Panc1 (cell line): ENCODE measurements at places on chromosomes 3 and 15. TPM values are rescaled to one million over a fixed set of nuclear protein-coding genes. Genes with fewer than 3 reads are reported as not detected.

DNA sequence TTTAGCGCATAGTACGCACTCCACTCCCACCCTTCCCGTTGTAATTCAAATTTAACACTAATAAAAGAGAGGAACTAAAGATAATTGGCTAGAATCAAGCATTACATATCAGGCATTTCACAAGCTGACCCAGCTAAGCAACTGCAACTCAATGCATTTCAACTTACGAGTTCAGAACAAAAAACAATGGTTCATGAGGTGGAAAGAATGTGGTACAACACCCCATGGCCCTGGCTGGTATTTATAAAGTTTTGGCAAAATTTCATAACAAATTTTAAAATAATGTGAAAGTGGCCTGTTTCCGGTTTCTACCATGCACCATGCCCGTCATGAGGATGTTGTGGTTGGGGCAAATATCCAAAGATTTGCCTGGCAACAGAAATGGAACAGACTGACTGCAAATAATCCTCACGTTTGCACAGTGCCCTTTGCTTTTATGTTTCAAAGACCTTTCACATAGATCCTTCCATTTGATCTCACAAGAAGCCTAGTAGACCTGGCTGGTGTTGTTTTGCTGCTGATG lies 455.3 kb upstream of the NR2F2 start:
- no peaks in the 10 kb centered on the region for H3K27me3 ChIP-seq
- no peaks in the 10 kb centered on the region for H3K36me3 ChIP-seq
- H3K4me3 ChIP-seq = no peak overlapping the region
- no peak overlapping the region for H3K27ac ChIP-seq
- no peaks in the 10 kb centered on the region for H3K4me1 ChIP-seq
- DNase-seq = no peak

The HYAL3 gene
- total RNA-seq = 3.9 TPM

GRCh38 chr3:126287536-126288241 lies 69.5 kb downstream of the KLF15 start:
- peaks cover 12% of the 10 kb centered on the region; the same call in 1 of the 2 replicates for H3K4me1 ChIP-seq
- H3K4me3 ChIP-seq = peak overlapping the region; percentile 32
- H3K27ac ChIP-seq = no peak overlapping the region
- no peak for DNase-seq
- H3K36me3 ChIP-seq = no peaks in the 10 kb centered on the region
- H3K27me3 ChIP-seq = peaks cover 11% of the 10 kb centered on the region

The SERINC4 gene
- not detected for total RNA-seq

DNA sequence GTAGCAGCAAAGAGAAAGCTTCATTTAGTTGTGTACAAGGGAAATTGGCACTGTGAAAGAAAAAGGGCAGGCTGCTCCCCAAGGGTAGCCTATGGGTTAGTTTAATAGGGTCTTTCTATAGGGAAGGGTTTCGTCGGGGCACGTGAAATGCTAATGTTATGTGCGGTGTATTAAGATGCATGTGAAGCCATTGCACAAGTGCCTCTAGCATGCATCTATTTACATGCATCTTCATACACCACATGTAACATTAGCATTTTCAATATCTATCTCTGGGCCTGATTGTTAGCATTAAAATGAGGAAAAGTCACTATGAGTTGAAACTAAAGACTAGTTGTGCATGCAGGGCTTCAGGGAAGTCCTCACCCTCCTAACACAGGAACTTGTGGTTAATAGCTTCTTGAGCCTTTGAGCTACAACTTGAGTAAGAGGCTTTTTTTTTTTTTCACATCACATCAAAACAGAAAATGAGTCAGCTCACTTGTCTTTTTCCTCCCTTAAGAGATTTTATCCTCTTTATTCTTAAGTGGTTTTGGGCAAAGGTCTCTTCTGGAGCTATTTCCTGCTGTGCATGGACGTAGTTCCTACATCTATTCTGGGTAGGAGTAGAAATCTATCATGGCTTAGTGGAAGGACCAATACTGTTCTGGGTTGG lies 613.4 kb downstream of the ZPLD1 start:
- DNase-seq = no peak
- no peaks in the 10 kb centered on the region for H3K27me3 ChIP-seq
- H3K27ac ChIP-seq = no peak overlapping the region

The GOLGA6B gene
- total RNA-seq = not detected

DNA sequence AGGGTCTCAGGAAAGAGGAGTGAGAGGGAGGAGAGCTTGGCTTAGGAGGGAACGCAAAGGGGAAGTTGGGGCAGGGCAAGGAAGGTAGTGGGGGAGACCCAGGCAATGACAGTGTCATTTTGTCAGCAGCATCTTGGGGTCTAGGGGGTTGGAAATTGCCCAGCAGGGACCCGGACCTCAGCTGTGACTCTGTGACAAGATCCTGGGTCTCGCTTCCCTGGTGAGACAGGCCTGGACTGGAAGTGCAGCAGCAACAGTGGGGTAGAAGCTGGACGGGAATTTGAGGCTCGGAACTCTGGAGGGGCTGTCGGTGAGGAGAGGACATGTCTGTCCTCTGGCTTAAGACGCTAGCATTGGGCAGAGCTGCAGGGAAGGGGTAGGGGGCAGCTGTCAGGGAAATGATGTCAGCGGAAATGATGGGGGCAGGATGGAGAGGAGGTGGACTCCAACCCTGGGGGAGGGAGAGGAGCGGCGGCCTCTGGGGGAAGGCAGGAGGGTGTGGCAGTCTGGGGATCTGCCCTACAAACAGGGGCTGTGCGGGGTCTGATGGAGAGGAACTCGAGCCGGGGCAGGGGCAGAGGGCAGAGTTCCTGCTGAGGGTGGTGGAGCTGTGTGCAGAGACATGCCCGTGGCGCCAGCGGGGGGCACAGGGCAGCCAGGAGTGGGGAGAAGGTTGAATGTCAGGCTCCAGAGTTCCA lies 12.3 kb downstream of the ANPEP start:
- no peak overlapping the region for H3K4me3 ChIP-seq
- DNase-seq = no peak
- no peaks in the 10 kb centered on the region for H3K27me3 ChIP-seq

The GATA2 gene
- total RNA-seq = 74.6 TPM

- H3K27ac ChIP-seq = no peak overlapping the region
- H3K4me1 ChIP-seq = no peaks in the 10 kb centered on the region
- no peak for DNase-seq
- no peak overlapping the region for H3K4me3 ChIP-seq
- no peaks in the 10 kb centered on the region; the same call in 1 of the 2 replicates for H3K36me3 ChIP-seq
Measured at GRCh38 chr3:17945799-17946399, 203.5 kb upstream of the TBC1D5 start.

- H3K4me1 ChIP-seq = no peaks in the 10 kb centered on the region
- H3K27ac ChIP-seq = no peak overlapping the region
- no peak for DNase-seq
- H3K36me3 ChIP-seq = no peaks in the 10 kb centered on the region
- no peaks in the 10 kb centered on the region for H3K27me3 ChIP-seq
- H3K4me3 ChIP-seq = no peak overlapping the region
Measured at GRCh38 chr3:102727340-102727739, 292.5 kb downstream of the ZPLD1 start.

GRCh38 chr3:128073807-128074206 lies 21.6 kb downstream of the SEC61A1 start:
- peaks cover 21% of the 10 kb centered on the region for H3K36me3 ChIP-seq
- no peak overlapping the region for H3K4me3 ChIP-seq
- H3K27me3 ChIP-seq = no peaks in the 10 kb centered on the region
- H3K27ac ChIP-seq = no peak overlapping the region
- DNase-seq = no peak

The ZMYND10 gene
- total RNA-seq = 3.6 TPM

The STAC gene
- total RNA-seq = 18.8 TPM

- peaks cover 18% of the 10 kb centered on the region for H3K4me1 ChIP-seq
- peak overlapping the region; percentile 95 for H3K4me3 ChIP-seq
- H3K27ac ChIP-seq = peak overlapping the region; percentile 91
- no peak for DNase-seq
Measured at GRCh38 chr15:75456710-75457109, 5.2 kb upstream of the SIN3A start.

The GRK7 gene
- total RNA-seq = 0.10 TPM

The NRROS gene
- total RNA-seq = 8.8 TPM

- no peak overlapping the region for H3K27ac ChIP-seq
- no peak overlapping the region for H3K4me3 ChIP-seq
- no peaks in the 10 kb centered on the region for H3K4me1 ChIP-seq
- H3K27me3 ChIP-seq = no peaks in the 10 kb centered on the region
- DNase-seq = no peak
Measured at GRCh38 chr3:151923901-151924300, 50.5 kb downstream of the SUCNR1 start.

DNA sequence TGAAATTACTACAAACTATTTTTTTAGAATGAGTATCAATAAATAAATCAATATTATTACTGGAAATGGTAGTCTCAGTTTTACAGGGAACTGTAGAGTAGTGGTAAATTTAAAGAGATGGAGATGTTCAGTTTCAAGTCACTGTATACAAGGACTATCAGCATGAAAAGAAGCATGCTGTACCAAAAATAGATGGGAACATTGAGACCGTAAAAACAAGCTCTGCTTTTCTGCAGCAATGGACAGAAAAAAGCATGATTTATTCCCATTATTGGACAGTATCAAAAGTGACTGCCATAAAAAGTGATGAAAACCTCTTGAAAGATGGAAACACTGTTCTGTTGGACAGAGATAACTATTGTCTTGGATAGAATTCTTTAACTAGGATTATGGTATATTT lies 187.2 kb downstream of the EPHA6 start:
- H3K36me3 ChIP-seq = no peaks in the 10 kb centered on the region
- H3K4me1 ChIP-seq = no peaks in the 10 kb centered on the region
- no peak overlapping the region for H3K4me3 ChIP-seq
- no peak for DNase-seq
- no peaks in the 10 kb centered on the region for H3K27me3 ChIP-seq
- no peak overlapping the region for H3K27ac ChIP-seq

DNA sequence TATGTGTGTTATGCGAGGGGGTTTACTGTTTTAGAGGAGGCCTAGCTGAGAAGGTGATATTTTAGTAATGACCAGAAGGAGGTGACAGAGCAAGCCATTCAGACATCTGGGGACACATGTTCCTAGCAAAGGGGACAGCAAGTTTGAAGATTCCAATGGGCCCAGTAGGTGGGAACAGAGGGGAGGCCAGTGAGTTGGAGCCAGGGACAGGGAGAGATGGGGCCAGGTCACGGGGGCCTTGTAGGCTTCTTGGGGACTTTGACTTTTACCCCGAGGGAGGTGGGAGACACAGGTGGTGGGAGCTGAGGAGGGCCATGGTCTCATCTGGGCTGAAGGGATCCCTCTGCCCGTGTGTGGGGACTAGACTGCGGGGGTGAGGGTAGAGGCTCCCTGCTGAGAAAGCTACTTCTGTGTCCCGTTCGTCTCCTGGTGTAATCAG lies 72.5 kb downstream of the MGLL start:
- no peaks in the 10 kb centered on the region; the same call in 1 of the 2 replicates for H3K27me3 ChIP-seq

The STRA6 gene
- 1.1 TPM for total RNA-seq

DNA sequence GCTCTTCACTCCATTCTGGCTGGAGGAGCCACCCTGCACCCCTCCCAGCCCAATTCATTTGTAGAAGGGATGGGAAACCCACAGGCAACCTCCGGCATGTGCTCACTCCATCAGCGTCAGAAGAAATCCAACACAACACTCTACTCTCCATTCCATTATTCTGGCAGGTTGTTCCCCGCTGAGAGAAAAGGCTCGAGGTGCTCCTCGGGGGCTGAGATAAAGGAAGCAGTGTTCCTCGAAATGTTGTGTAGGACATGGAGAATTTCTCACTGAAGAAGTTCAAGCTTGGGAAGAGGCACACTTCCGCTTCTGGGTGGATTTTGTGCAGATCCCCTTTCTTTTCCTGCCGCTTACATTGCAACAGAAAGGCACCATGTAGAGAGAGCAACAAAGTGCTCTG lies 355.0 kb upstream of the CFAP20DC start:
- no peaks in the 10 kb centered on the region for H3K36me3 ChIP-seq
- no peaks in the 10 kb centered on the region for H3K4me1 ChIP-seq
- no peak for DNase-seq
- H3K27me3 ChIP-seq = no peaks in the 10 kb centered on the region
- H3K27ac ChIP-seq = no peak overlapping the region
- H3K4me3 ChIP-seq = no peak overlapping the region

The KLHL6 gene
- 0.03 TPM for total RNA-seq

GRCh38 chr3:22916933-22917332 lies 286.2 kb upstream of the UBE2E2 start:
- H3K4me1 ChIP-seq = no peaks in the 10 kb centered on the region
- no peak overlapping the region for H3K4me3 ChIP-seq
- H3K27ac ChIP-seq = no peak overlapping the region
- H3K27me3 ChIP-seq = no peaks in the 10 kb centered on the region

DNA sequence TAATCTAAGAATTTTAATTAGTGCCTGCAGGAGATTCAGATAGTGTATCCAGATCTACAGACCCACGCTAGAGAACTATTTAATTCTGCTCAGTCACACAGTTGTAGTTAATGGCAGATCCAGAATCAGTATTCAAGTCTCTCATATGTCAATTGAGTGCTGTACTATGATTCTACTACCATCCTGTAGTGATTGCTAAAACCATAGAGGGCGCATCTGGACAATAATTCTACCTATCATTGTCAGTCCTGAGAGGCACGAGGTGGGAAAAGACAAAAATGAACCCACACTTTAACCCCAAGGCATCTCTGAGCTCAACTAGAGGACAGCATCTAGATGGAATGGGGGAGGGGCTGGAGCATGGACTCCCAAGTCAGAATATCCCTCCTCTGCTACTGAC lies 22.7 kb downstream of the DHX36 start:
- H3K27me3 ChIP-seq = no peaks in the 10 kb centered on the region
- H3K4me3 ChIP-seq = no peak overlapping the region
- no peaks in the 10 kb centered on the region for H3K4me1 ChIP-seq
- DNase-seq = no peak

The ANKDD1A gene
- total RNA-seq = 6.8 TPM

- no peaks in the 10 kb centered on the region for H3K36me3 ChIP-seq
- 0 out of 2 replicates have a peak, but pooled peaks cover 2% of the 10 kb centered on the region for H3K27me3 ChIP-seq
- H3K4me1 ChIP-seq = no peaks in the 10 kb centered on the region
- H3K4me3 ChIP-seq = no peak overlapping the region
Measured at GRCh38 chr15:59946084-59946483, 58.0 kb upstream of the FOXB1 start.

DNA sequence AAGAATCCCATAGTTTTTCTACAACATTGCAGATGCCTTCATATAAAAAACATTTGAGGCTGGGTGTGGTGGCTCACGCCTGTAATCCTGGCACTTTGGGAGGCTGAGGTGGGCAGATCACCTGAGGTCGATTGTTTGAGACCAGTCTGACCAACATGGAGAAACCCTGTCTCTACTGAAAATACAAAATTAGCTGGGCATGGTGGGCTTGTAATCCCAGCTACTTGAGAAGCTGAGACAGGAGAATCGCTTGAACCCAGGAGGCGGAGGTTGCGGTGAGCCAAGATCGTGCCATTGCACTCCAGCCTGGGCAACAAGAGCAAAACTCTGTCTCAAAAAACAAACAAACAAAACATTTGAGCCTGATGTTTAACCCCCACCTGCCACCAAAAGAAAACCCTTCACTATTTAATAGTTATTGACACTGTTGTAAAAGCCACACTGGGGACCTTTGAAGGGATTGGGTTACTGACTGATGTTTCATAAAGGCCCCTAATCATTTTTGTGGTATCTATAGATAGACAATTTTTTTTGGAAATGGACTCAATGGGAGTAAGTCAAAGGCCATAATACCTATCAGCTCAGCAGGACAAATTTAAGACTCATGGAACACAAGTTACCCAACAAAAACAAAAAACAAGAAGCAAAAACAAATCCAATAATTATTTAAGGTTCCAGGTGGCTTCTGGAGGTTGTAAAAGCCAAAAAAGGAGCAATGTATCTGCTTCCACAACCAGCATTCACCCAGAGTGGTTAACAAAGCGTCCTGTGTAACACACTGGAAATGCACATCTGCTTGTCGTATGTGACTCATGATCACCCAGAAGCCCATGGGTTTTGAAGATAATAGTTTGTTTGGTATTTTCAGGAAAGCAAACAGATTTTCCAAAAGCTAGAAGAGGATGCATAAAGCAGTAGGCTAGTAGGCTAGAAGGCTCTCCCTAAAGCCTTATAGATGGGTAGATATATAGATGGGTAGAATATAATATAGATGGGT lies 41.2 kb downstream of the CDCP1 start:
- no peaks in the 10 kb centered on the region for H3K36me3 ChIP-seq
- no peak overlapping the region for H3K27ac ChIP-seq
- no peak overlapping the region for H3K4me3 ChIP-seq
- no peaks in the 10 kb centered on the region for H3K27me3 ChIP-seq
